ENCODE measurements at places on chromosomes 2 and 18.

GRCh38 chr2:124683536-124684428 is 658.7 kb downstream of the CNTNAP5 start:
- DNase-seq = no peak

DNA sequence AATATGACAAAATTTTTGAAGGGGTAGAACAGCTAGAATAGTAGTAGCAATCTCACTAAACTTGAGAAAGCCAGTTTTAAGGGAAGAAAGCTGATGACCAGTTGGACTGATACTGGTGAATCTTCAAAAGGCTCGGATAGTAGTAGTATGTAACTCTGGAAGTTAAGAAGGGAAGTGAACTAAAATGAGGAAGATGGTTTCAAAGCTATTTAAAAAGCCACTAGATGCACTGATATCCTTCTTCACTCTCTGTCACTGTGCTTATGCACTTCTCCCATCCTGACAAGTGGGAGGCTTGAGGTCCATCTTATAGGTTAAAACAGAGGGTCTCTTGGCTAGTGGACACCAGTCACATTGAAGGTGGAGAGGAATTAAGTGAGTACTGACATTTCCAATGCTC is 141.1 kb downstream of the NCOA1 start:
- no peak for DNase-seq

DNA sequence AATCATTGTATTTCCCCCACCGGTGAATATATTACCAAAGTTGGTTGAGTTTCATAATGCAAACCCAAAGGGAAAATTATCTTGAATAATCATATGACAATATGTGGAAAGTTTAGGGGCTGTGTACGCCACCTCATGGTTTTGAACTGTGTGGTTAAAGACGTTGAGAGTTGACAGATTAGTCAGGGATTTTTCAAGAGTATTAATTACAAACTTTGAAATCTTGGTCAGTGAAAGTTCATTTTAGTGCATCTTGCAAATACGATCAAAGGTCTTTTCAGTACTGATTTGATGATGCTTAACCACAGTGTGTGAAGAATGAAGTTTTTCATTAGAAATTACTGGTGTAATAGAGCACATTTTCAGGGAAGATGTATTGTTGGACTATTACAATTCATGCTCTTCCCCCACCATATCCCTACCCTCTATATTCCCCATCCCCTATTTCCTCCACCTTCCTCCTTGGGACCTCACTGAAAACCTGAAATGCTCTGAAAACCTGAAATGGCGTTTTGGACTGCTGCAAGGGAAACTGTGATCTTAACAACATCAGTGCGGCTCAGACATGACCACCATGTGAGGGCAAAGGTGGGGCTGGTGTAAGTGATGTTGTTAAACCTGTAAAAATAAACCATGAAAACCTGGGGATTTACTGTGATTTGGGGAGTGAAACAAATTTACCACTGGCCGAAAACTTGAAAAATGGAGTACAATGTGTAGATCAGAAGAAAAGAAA is 4.5 kb upstream of the BCL2L11 start:
- DNase-seq = no peak

DNA sequence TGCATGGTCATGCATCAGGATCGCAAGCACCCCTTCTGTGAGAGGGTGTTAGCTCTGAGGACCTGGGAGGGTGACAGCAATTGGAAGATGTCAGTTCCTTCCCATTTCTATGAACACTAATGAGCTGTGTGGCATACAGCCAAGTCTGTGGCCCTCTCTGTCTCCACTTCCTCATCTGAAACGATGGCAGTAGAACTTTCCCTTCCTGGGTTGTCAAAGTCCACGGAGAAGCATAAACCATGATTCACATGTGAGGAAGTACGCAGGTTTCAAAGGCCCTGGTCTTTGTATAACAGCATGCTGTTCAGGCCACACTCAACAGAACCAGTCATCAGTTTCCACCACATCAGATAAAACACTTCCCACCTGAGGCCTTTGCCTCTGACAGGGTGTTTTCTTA is 167.4 kb upstream of the RAB6C start:
- DNase-seq = no peak

- no peak for DNase-seq
Measured at GRCh38 chr2:127575185-127575765, 39.8 kb downstream of the MYO7B start.

- DNase-seq = peak; percentile 10
Measured at GRCh38 chr2:189440644-189440946, 679 bp upstream of the WDR75 start.

DNA sequence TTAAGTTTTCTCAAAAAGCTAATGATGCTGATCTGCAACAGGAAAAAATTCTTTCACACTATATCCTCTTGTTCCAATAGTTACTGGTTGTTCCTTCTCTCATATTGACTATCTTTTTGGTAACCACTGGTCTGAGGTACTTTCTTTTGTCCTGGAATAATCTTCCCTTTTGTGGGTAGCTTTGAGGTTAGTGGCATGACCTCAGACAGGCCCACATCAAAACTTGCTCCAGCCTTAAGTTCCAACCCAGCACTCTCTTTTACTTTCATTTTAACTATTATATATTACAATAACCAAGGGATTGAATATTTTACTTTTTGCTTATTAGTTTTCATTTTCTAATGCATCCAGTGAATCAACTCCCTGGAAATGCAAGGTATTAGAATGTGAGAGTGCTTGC is 9.5 kb downstream of the REG1A start:
- no peak for DNase-seq

Measured in H7 (cell line).